ENCODE measurements at places on chromosomes 7 and 10.

- no peak for DNase-seq
- no peak overlapping the region for H3K4me3 ChIP-seq
- H3K27me3 ChIP-seq: no peaks in the 10 kb centered on the region
These were observed 28.2 kb downstream of the CDK14 start for GRCh38 chr7:90624225-90624911.

DNA sequence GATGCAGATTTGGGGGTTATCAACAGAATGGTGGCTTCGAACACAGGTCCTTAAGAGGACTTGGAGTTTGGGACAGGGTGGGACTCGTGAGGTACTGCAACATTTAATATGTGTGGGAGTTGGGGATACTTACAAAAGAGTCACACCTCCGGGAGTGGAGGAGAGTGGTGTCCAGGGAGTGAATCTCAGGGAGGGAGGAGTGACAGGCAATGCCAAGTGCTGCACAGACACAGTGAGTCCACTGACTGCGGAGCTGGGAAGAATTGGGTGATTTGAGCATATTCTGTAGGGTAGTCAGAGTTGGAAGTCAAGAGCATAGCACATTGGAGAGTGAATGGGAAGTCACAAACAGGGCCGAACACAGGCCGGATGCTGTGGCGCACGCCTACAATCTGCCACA is 5.1 kb downstream of the UBE3C start:
- no peaks in the 10 kb centered on the region for H3K27me3 ChIP-seq
- H3K4me1 ChIP-seq: peaks cover 19% of the 10 kb centered on the region
- H3K4me3 ChIP-seq: no peak overlapping the region
- DNase-seq: no peak
- H3K27ac ChIP-seq: no peak overlapping the region
- H3K36me3 ChIP-seq: no peaks in the 10 kb centered on the region

DNA sequence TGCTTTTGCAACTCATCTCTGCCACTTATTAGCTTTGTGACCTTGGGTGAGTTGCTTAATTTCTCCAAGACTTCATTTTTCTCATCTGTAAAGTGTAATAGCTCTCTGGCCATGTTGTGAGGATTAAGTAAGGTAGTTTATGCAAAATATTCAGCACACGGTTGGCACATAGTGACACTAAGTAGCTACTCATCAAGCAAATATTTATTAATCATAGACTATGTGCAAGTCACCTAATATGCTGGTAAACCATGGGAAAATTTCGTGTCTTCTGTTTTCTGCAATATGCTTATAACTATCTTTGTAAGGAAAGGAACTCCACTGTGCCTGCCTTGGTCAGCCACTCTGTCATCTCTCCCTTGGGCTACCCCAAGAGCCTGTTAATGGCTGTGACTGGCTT is 50.3 kb upstream of the EGR2 start:
- H3K27ac ChIP-seq: no peak overlapping the region
- H3K4me3 ChIP-seq: no peak overlapping the region
- DNase-seq: no peak
- no peaks in the 10 kb centered on the region for H3K4me1 ChIP-seq
- no peaks in the 10 kb centered on the region for H3K27me3 ChIP-seq

- H3K27ac ChIP-seq: no peak overlapping the region
- H3K36me3 ChIP-seq: no peaks in the 10 kb centered on the region
- no peak overlapping the region for H3K4me3 ChIP-seq
- no peaks in the 10 kb centered on the region for H3K4me1 ChIP-seq
- H3K27me3 ChIP-seq: no peaks in the 10 kb centered on the region
These were observed 201.7 kb downstream of the PHF14 start for GRCh38 chr7:11175371-11175770.

GRCh38 chr10:2958659-2959058 is 108.7 kb upstream of the PFKP start:
- H3K36me3 ChIP-seq: no peaks in the 10 kb centered on the region
- H3K27ac ChIP-seq: no peak overlapping the region
- no peak overlapping the region for H3K4me3 ChIP-seq

GRCh38 chr10:13859979-13860654 is 273.4 kb downstream of the PRPF18 start:
- H3K36me3 ChIP-seq: no peaks in the 10 kb centered on the region
- no peaks in the 10 kb centered on the region for H3K4me1 ChIP-seq
- H3K27ac ChIP-seq: no peak overlapping the region
- DNase-seq: no peak

- H3K27me3 ChIP-seq: no peaks in the 10 kb centered on the region
- no peak overlapping the region for H3K4me3 ChIP-seq
- no peaks in the 10 kb centered on the region for H3K4me1 ChIP-seq
- no peak overlapping the region for H3K27ac ChIP-seq
- DNase-seq: no peak
- no peaks in the 10 kb centered on the region for H3K36me3 ChIP-seq
These were observed 104.1 kb downstream of the ARHGAP22 start for GRCh38 chr10:48500771-48501170.

DNA sequence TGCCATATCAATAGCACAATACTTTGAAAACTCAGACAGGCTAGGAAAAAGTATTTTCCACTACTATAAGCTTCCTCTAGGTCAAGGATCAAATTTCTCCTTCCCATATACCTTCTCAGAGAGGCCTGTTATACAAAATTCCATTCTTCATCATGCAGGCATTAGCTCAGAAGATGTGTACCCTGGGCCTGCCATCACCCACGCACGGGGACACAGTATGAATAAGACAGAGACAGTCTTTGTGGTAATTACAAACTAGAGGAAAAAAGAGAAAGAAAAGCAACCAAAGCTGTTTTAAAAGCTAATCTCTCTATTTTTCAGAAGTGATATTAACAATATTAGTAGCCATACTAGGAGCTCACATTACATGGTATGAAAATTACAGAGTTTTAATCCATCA is 236.8 kb upstream of the AOAH start:
- no peaks in the 10 kb centered on the region for H3K36me3 ChIP-seq
- H3K4me1 ChIP-seq: no peaks in the 10 kb centered on the region
- no peaks in the 10 kb centered on the region for H3K27me3 ChIP-seq

GRCh38 chr7:4699841-4700240 is 17.7 kb downstream of the FOXK1 start:
- no peak overlapping the region for H3K4me3 ChIP-seq
- H3K36me3 ChIP-seq: no peaks in the 10 kb centered on the region
- H3K27ac ChIP-seq: no peak overlapping the region
- H3K4me1 ChIP-seq: no peaks in the 10 kb centered on the region
- no peaks in the 10 kb centered on the region for H3K27me3 ChIP-seq
- DNase-seq: no peak

GRCh38 chr10:63627881-63628296 is 106.7 kb downstream of the REEP3 start:
- peak overlapping the region; percentile 16 for H3K27ac ChIP-seq
- no peaks in the 10 kb centered on the region for H3K4me1 ChIP-seq
- no peaks in the 10 kb centered on the region for H3K36me3 ChIP-seq
- no peaks in the 10 kb centered on the region for H3K27me3 ChIP-seq
- H3K4me3 ChIP-seq: no peak overlapping the region

DNA sequence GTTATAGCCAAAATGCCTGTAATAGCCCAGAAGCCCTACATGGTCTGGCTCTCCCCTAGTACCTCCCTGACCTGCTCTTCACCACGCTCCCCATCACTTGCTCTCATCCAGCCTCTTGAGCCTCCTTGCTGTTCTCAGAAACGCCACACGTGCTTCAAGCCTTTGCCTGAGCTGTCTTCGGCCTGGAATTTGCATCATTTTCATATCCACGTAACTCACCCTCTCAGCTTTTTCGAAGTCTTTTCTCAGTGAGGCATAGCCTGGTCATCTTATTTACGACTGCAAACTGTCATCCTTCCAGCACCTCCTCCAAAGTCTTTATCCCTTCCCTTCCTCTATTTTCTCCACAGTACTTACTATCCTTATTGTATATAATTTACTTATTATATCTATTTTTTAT is 151.0 kb upstream of the AHR start:
- DNase-seq: no peak
- H3K36me3 ChIP-seq: no peaks in the 10 kb centered on the region
- no peak overlapping the region for H3K27ac ChIP-seq
- no peaks in the 10 kb centered on the region for H3K27me3 ChIP-seq

DNA sequence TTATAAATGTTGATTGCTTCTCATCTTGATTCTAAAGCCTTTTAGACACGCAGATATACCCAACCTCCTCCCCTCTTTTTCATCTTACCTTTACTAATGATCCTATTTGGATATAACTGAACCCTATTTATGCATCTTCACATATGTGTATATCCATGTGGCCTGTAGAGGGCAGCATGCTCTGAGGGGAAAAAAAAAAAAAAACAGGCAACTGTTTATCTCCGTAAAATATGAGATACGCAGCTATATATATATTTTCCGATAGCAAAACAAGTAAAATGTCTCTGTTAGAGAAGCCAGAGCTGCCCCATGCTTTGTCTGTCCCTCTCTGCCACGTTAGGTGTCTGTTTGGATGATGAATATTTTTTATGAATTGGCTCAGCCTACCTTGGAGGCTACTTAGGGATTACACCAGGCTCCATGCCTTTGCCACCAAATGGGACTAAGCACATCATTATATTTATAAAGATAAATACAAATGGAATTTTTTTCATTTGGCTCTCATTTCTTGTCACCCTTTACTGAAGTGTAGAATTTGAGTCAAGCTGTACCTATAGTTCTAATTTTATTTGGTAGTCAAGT is 174.8 kb upstream of the FZD1 start:
- no peak for DNase-seq
- H3K27ac ChIP-seq: no peak overlapping the region
- H3K4me1 ChIP-seq: no peaks in the 10 kb centered on the region
- peak overlapping the region; percentile 51 for H3K4me3 ChIP-seq
- H3K27me3 ChIP-seq: no peaks in the 10 kb centered on the region

DNA sequence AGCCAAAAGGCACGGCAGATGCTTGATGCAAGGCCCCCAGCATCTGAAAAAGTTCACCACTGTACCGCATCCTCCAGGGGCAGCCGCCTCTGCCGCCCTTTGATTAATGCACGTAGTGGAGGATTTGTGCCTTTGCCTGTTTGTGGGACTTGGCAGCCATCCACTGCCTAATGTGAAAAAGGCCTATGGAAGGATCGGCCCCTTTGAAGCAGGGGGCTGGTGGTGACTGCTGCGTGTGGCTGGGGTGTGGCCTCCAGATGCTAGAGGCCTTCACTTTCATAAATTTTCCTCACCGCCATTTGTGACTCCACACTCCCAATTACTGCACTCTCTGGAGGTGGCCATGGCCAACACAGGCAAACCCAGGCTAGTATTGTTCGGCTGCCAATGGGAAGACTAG is 226.0 kb downstream of the BMPER start:
- H3K4me3 ChIP-seq: no peak overlapping the region
- no peak for DNase-seq
- H3K36me3 ChIP-seq: no peaks in the 10 kb centered on the region

- no peak for DNase-seq
- no peaks in the 10 kb centered on the region for H3K36me3 ChIP-seq
- H3K4me1 ChIP-seq: no peaks in the 10 kb centered on the region
These were observed 12.7 kb downstream of the FAM241B start for GRCh38 chr10:69642747-69643146.

- H3K27me3 ChIP-seq: no peaks in the 10 kb centered on the region
- H3K4me3 ChIP-seq: no peak overlapping the region
- H3K27ac ChIP-seq: no peak overlapping the region
- no peaks in the 10 kb centered on the region for H3K36me3 ChIP-seq
These were observed 36.0 kb upstream of the DLD start for GRCh38 chr7:107854989-107855388.

GRCh38 chr7:149463500-149464161 is 2.8 kb upstream of the ZNF777 start:
- no peaks in the 10 kb centered on the region for H3K36me3 ChIP-seq
- H3K27me3 ChIP-seq: no peaks in the 10 kb centered on the region
- DNase-seq: no peak

DNA sequence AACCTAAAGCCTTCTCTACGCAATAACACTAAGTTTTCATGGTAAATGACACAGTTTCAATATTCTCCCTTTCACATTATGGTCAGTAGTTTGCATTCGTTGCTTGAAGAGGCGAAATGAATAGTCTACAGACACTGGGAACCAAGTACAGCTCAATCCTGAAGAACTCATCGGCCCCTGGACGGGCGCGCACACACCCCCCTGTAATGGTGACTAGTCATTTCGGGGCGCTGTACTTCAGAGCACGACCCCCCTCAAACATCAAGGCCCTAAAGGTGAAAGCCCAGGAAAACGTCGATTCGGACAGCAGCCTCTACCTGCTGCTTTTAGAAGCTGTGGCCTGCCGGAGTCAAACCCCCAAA is 1.0 kb downstream of the NT5C2 start:
- no peaks in the 10 kb centered on the region for H3K27me3 ChIP-seq
- H3K4me1 ChIP-seq: peaks cover 17% of the 10 kb centered on the region
- H3K4me3 ChIP-seq: peak overlapping the region; percentile 99
- DNase-seq: no peak
- H3K27ac ChIP-seq: peak overlapping the region; percentile 98
- no peaks in the 10 kb centered on the region for H3K36me3 ChIP-seq

GRCh38 chr10:49185213-49185612 is 3.0 kb downstream of the TMEM273 start:
- no peak overlapping the region for H3K4me3 ChIP-seq
- no peak overlapping the region for H3K27ac ChIP-seq
- no peaks in the 10 kb centered on the region for H3K27me3 ChIP-seq
- DNase-seq: no peak

GRCh38 chr7:139914306-139915267 is 85.5 kb downstream of the TBXAS1 start:
- no peak for DNase-seq
- no peaks in the 10 kb centered on the region for H3K36me3 ChIP-seq
- H3K4me1 ChIP-seq: peaks cover 5% of the 10 kb centered on the region
- no peak overlapping the region for H3K27ac ChIP-seq
- no peak overlapping the region for H3K4me3 ChIP-seq
- H3K27me3 ChIP-seq: no peaks in the 10 kb centered on the region

DNA sequence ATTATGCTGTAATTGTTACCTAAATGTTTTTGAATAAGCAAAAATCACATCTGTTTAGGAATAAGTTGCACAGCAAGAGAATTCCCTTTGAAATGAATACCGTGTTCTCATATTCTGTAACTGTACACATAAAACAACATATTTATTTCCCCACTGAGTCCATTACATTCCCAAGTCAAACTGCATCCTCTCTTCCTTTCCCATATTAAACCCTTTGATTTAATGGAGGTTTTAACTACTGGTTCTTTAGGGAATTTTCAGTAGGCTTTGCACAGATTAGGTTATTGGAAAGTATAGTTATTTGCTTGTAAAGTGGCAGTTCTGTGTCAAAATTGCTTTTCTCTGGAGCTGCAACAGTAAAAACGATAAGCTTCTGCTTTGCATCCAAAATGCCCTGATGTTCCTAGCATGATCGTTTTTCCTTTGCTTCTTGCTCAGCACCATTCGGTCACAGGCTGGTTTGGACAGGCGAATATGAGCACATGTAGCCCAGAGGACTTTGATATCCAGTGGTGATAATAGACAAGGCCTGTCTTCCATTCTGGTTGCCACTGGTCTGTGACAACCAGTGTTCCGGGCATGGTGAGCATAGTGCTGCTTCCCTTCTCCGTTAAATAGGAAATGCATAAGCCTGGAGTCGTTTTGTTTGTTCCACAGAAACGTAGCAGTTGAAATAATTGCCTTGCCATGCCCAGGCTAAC is 696.1 kb downstream of the AUTS2 start:
- no peak for DNase-seq
- no peak overlapping the region for H3K4me3 ChIP-seq
- H3K4me1 ChIP-seq: no peaks in the 10 kb centered on the region
- H3K27ac ChIP-seq: no peak overlapping the region
- H3K27me3 ChIP-seq: no peaks in the 10 kb centered on the region
- H3K36me3 ChIP-seq: no peaks in the 10 kb centered on the region

Data from breast epithelium (tissue), 4 donors.